Right atrium auricular region (tissue), 2 donors: ENCODE measurements at places on chromosomes 2 and 18. TPM values are rescaled to one million over a fixed set of nuclear protein-coding genes. Genes with fewer than 3 reads are reported as not detected.

- H3K27ac ChIP-seq = peak overlapping the region; percentile 86
- DNase-seq = no peak
- H3K4me3 ChIP-seq = no peak overlapping the region
- no peaks in the 10 kb centered on the region for H3K4me1 ChIP-seq
- H3K36me3 ChIP-seq = no peaks in the 10 kb centered on the region
Measured at GRCh38 chr2:10035053-10035422, 8.3 kb upstream of the KLF11 start.

- no peak within 1 kb of the TSS for H3K4me3 ChIP-seq
- no peaks in the 10 kb centered on the region for H3K36me3 ChIP-seq
- DNase-seq = peak; percentile 50
- H3K27me3 ChIP-seq = no peaks in the 10 kb centered on the region
- peaks cover 40% of the 10 kb centered on the region for H3K4me1 ChIP-seq
Measured at GRCh38 chr2:96505231-96505889, at the start of gene NEURL3. Gene NEURL3 (minus strand): TSS chr2:96505357. CDS start chr2:96505286, 71 bp downstream.

SERPINB11 gene
- not detected for total RNA-seq

GRCh38 chr2:174158003-174158402, 90.3 kb downstream of the OLA1 start:
- H3K27me3 ChIP-seq = no peaks in the 10 kb centered on the region
- H3K27ac ChIP-seq = no peak overlapping the region
- no peak overlapping the region for H3K4me3 ChIP-seq
- peaks cover 6% of the 10 kb centered on the region for H3K4me1 ChIP-seq
- H3K36me3 ChIP-seq = no peaks in the 10 kb centered on the region

CEBPZ gene
- 23.5 TPM for total RNA-seq

- H3K27ac ChIP-seq = no peak overlapping the region
- no peak for DNase-seq
- no peaks in the 10 kb centered on the region for H3K4me1 ChIP-seq
- no peak overlapping the region for H3K4me3 ChIP-seq
Measured at GRCh38 chr2:210955591-210955990, 399.2 kb downstream of the CPS1 start.

- H3K4me1 ChIP-seq = no peaks in the 10 kb centered on the region
- DNase-seq = no peak
- H3K36me3 ChIP-seq = no peaks in the 10 kb centered on the region
- H3K27ac ChIP-seq = peak overlapping the region; percentile 1
- no peak overlapping the region for H3K4me3 ChIP-seq
Measured at GRCh38 chr2:37774976-37775907, 103.8 kb upstream of the CDC42EP3 start.

EVA1A gene
- 0.47 TPM for total RNA-seq

LRRTM1 gene
- total RNA-seq = 0.31 TPM

C2orf80 gene
- total RNA-seq = not detected

KIF3C gene
- total RNA-seq = 3.5 TPM

GRCh38 chr2:231589656-231590055, 3.0 kb upstream of the TEX44 start:
- DNase-seq = no peak
- no peak overlapping the region for H3K27ac ChIP-seq
- H3K4me3 ChIP-seq = no peak overlapping the region
- H3K27me3 ChIP-seq = no peaks in the 10 kb centered on the region
- H3K4me1 ChIP-seq = no peaks in the 10 kb centered on the region

DNA sequence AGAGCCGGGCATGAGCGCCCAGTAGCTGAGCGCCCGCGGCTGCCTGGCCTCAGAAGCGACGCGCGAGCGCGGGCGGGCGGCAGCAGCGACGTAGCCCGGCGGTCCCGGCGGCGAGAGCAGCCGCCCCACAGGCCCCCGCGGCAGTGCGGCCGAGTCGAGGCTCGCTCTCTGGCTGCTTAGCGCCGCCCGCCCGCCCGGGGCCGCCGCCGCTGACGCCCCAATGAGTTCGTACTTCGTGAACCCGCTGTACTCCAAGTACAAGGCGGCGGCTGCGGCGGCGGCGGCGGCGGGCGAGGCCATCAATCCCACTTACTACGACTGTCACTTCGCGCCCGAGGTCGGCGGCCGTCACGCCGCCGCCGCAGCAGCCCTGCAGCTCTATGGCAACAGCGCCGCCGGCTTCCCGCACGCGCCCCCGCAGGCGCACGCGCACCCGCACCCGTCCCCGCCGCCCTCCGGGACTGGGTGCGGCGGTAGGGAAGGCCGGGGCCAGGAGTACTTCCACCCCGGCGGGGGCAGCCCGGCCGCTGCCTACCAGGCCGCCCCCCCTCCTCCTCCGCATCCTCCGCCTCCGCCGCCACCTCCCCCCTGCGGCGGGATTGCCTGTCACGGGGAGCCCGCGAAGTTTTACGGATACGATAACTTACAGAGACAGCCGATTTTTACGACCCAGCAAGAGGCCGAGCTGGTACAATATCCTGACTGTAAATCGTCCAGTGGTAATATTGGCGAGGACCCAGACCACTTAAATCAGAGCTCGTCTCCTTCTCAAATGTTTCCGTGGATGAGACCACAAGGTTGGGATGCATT, 847 bp downstream of the HOXD8 start:
- no peaks in the 10 kb centered on the region for H3K36me3 ChIP-seq
- H3K4me3 ChIP-seq = peak overlapping the region; percentile 52
- DNase-seq = no peak
- H3K4me1 ChIP-seq = no peaks in the 10 kb centered on the region
- peaks cover 42% of the 10 kb centered on the region for H3K27me3 ChIP-seq

MDH1B gene
- total RNA-seq = 0.33 TPM

DNA sequence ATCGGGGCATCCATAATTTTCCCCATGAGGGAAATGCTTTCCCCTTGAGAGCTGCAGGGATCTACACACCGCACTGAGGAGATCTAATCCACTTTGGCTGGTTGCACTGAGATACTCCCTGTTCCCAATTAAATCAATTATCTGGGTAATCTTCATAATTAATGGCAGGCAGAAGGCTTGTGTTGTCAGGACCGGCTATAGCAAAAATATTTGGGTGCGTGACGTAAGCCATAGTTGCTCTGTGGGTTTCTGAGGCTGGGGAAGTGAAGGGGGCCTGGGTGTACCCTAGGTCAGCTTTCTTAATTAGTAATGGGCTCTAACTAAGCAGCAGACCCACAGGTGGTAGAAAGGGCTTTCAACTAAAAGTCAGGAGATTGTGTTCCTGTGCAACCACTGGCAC, 62.8 kb upstream of the UPP2 start:
- H3K4me1 ChIP-seq = no peaks in the 10 kb centered on the region
- DNase-seq = no peak
- H3K4me3 ChIP-seq = no peak overlapping the region
- H3K36me3 ChIP-seq = no peaks in the 10 kb centered on the region
- no peaks in the 10 kb centered on the region for H3K27me3 ChIP-seq

PTPRN gene
- not detected for total RNA-seq

DNA sequence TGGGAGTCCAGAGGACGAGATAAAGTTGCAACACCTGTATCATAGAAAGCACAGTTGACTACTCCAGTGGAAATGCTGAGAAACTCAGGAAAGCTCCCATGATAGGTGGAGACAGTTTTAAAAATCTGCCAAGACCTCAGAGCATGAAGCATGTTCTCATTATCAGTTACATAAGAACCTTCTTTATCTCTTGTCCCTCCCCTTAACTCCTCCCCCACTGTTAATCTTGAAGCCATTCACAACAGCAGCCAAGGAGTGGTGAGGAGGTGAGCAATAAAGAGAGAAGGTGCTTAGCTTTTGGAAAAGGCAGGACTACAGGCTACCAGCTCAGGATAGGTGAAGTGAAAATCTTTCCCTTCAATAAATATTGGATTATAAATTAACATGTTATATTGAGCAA, 657.9 kb downstream of the NYAP2 start:
- H3K4me3 ChIP-seq = no peak overlapping the region
- no peaks in the 10 kb centered on the region for H3K27me3 ChIP-seq
- H3K4me1 ChIP-seq = no peaks in the 10 kb centered on the region
- H3K36me3 ChIP-seq = no peaks in the 10 kb centered on the region
- no peak overlapping the region for H3K27ac ChIP-seq

- H3K27ac ChIP-seq = no peak overlapping the region
- H3K36me3 ChIP-seq = no peaks in the 10 kb centered on the region
- DNase-seq = no peak
- no peaks in the 10 kb centered on the region for H3K4me1 ChIP-seq
- no peaks in the 10 kb centered on the region for H3K27me3 ChIP-seq
- no peak overlapping the region for H3K4me3 ChIP-seq
Measured at GRCh38 chr2:122182616-122183355, 427.3 kb downstream of the TSN start.

CNDP1 gene
- not detected for total RNA-seq

DNA sequence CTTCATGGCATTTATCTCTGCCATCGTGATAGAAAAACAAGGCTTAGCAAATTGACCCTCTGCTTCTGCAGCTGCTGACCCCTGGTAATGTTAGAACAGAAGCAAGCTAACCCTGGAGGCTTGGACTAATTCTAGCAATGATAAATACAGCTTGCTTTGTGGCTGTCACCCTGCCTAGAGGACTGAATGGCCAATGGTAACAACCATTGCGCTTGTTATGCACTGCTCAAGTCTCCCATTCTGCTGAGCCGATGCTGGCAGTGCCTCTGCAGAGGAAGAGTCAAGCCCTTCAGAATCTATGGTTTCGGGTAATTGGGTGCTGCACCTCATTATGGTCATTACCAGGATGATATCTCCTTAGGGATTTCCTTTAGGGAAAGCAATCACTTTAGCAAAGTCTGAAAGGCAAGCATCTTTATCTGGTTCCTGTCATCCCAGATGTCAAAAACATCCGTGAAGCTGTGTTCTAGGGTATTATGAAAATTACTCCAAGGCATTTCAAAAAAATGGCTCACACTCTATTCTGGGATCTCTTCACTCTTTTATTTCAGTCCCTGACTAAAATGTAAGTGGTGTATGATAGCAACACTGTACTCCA, 186.8 kb upstream of the DLGAP1 start:
- no peaks in the 10 kb centered on the region for H3K27me3 ChIP-seq
- DNase-seq = no peak
- H3K36me3 ChIP-seq = no peaks in the 10 kb centered on the region
- H3K4me3 ChIP-seq = no peak overlapping the region

- no peak overlapping the region for H3K4me3 ChIP-seq
- H3K36me3 ChIP-seq = no peaks in the 10 kb centered on the region
- no peak for DNase-seq
- H3K4me1 ChIP-seq = no peaks in the 10 kb centered on the region
Measured at GRCh38 chr2:7780321-7780720, 863.1 kb downstream of the RNF144A start.

MFF gene
- total RNA-seq = 93.1 TPM

LRRFIP1 gene
- 88.5 TPM for total RNA-seq

IL37 gene
- not detected for total RNA-seq

EFHD1 gene
- 11.4 TPM for total RNA-seq

LIMS4 gene
- total RNA-seq = 5.2 TPM

DNA sequence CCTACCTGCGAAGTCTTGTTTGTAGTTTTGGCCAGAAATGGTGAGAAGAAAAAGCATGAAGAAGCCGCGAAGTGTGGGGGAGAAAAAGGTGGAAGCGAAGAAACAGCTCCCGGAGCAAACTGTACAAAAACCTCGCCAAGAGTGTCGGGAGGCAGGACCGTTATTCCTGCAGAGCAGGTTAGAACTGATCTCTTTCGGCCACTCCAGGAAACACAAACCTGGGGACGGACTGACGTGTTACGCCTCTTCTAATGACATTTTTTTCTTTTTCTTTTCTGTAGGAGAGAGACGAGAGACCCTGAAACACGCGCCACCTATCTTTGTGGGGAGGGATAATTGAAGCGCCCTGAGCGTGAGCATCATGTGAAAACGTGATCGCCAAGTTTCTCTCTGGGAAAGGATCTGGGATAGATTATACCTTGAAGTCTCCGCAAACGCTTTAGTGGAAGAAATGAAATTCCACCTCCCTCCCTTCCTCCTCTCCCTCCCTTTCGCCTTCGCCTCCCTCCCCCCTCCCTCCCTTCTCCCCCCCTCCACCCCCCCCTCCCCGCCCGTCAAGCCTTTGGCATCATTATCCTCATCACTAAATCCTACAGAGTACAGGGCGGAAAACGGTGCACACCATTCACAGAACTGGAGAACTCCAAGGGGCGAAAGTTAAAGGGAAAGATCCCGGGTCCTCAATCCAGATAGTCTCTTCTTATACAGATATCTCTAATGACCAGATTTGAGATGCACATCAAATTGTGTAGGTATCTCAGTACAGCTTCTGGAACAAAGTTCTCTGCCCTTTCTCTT, at the start of gene ZEB2:
ZEB2 (minus strand) TSS at position 186 of the 798 bp plus-strand sequence. CDS start 2,769 bp downstream, outside the sequence.
- peak within 1 kb of the TSS; percentile 81 for H3K4me3 ChIP-seq
- no peaks in the 10 kb centered on the region for H3K4me1 ChIP-seq

- H3K36me3 ChIP-seq = no peaks in the 10 kb centered on the region
- no peak overlapping the region for H3K27ac ChIP-seq
- no peak overlapping the region for H3K4me3 ChIP-seq
- H3K4me1 ChIP-seq = no peaks in the 10 kb centered on the region
- no peaks in the 10 kb centered on the region for H3K27me3 ChIP-seq
- no peak for DNase-seq
Measured at GRCh38 chr2:75390169-75390568, 170.6 kb downstream of the EVA1A start.

CREG2 gene
- 0.59 TPM for total RNA-seq

- H3K36me3 ChIP-seq = no peaks in the 10 kb centered on the region
- DNase-seq = no peak
- no peaks in the 10 kb centered on the region for H3K27me3 ChIP-seq
- H3K27ac ChIP-seq = no peak overlapping the region
Measured at GRCh38 chr2:233976690-233977294, 59.6 kb downstream of the TRPM8 start.

DNA sequence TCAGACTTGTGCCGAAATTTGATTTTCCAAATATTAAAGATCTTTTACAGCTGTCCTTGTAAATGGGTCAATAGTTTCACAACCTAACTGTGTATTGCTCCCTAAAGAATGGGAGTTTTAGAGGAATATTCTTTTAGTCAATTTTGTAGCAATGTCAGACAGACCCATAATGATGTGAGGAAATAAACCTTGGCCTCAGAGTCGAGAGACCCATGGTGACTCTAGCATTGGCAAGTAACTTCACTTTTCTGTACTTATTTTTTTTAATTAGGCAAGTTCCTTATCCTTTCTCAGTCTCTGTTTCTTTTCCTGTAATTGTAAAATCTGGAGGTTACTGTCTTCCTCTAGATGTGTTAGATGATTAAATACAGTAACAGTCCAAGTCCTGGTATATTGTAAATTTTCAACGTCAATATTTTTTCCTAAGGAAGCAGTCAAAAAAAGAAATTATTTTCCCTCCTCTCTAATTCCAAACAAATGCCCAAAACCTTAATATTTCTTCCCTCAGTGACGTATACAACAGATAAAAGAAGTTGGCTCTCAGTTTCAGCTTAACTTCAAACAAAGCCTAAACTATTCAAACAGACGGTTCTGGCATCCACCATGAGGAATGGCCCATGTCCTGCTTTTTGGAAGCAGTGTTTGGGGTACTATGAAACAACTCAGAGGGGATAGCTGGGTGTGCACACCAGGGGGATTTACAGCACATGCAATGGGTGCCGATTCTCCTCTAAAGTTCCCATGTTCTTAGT, 466.7 kb downstream of the TNS1 start:
- no peak for DNase-seq
- no peak overlapping the region for H3K4me3 ChIP-seq
- H3K27me3 ChIP-seq = no peaks in the 10 kb centered on the region
- H3K27ac ChIP-seq = no peak overlapping the region
- H3K4me1 ChIP-seq = no peaks in the 10 kb centered on the region

MYO5B gene
- total RNA-seq = 7.7 TPM

MOGAT1 gene
- not detected for total RNA-seq

GRCh38 chr18:28792404-28793086, 615.6 kb upstream of the CDH2 start:
- H3K27ac ChIP-seq = no peak overlapping the region
- no peaks in the 10 kb centered on the region for H3K36me3 ChIP-seq
- H3K4me1 ChIP-seq = no peaks in the 10 kb centered on the region
- no peak overlapping the region for H3K4me3 ChIP-seq
- H3K27me3 ChIP-seq = no peaks in the 10 kb centered on the region

GPR35 gene
- total RNA-seq = 0.86 TPM

CNDP2 gene
- total RNA-seq = 31.2 TPM

MAP4K4 gene
- 47.5 TPM for total RNA-seq
